ENCODE measurements at places on chromosomes 1 and 21.
A peak's percentile ranks its signal among the peaks of the same experiment; 100 is the strongest.

- peak; percentile 36 for DNase-seq
Measured at GRCh38 chr1:147721716-147722115, 38.7 kb downstream of the GJA5 start.

DNA sequence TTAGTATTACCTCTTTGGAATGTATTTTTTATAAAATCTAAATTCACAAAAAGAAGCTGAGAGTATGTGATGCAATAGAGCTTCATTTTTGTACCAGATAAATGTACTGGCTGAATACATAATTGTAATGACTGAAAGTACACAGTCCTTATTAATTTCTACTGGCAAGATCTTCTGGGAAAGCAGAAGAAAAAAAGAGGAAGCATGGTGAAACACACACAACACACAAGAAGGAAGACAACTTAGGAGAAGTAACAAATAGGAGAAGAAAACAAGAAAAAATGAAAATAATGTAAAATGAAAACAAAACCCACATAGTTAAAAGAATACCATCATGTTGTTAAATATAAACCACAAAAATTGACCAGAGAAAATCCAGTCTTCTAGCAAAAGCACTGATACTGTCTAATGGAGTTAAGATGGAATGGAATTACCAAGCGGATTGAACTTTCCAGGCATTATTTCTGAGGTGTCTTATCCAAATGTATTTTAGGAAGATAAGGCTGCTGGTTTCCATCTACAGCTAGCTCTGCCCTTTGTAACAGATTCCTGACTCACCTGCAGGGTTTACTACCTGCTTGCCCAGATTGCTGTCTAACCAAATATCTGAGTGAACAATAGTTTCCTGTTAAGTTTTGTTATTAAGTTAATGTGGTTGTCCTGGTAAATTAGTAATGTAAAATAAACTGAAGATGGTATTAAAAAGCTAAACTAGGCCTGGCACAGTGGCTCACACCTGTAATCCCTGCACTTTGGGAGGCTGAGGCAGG is 4.5 kb upstream of the COP1 start:
- DNase-seq = no peak

GRCh38 chr1:228837817-228838716 is 102.8 kb downstream of the RHOU start:
- peak; percentile 86 for DNase-seq

DNA sequence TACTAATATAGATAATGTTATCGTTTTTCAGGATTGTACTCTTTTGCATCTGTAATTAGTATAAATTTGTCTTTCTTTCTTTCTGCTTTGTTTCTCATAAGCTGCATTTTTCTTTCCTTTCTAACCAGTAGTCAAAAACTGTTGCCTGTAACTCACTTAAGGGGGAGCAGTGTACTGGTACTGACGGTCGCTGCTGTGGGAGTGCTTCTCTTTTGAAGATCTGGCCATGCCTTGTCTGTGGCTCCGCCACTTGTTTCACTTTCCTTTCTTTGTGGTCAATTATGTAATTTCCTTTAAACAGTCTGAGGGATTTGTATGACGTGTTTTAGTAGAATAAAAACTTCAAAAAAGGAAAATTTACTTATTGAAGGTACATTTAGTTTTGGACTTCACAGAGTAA is 37.0 kb downstream of the MIA3 start:
- no peak for DNase-seq

DNA sequence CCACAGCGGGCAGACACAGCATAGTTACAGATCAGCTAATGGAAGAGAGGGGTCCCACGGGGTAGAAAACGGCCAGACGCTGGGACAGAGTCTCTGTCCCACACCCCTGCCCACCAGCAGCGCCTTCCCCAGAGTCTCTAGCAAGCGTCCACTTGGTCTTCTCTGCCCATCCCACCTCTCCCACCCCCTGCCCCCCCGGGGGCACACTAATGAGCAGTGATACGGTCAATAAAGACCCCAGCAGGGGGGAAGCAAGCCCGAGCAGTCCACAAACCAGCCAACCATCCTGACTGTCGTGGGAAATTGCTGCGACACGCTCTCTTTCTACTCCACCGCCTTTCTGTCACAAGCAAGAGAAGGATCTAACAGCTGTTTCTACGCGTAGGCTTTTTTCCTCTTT is 374.7 kb downstream of the NPHP4 start:
- DNase-seq = no peak

DNA sequence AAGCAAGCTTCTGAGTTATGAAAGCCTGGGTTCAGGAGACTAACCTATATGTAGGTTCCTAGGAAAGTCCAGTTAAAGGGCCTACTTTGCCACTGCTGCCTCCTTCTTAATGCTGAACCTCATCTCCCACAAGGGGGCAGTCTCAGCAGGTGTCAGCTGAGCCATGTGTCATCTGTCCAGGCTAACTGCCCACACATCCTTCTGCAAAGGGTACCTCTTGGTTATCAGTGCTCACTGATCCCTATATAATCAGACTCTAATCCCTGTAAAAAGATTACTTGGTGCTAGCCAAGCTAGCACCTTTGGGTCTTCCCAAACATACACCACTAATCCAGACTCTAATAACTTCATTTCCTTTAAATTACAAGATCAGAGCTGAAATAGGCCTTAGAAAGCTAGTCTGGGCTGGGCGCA is 9.0 kb downstream of the PRDX1 start:
- DNase-seq = peak; percentile 42

- no peak for DNase-seq
Measured at GRCh38 chr1:109111386-109112055, 2.4 kb upstream of the ELAPOR1 start.

- no peak for DNase-seq
Measured at GRCh38 chr1:180131510-180131909, 23.2 kb upstream of the QSOX1 start.

GRCh38 chr1:214107322-214108096 is 119.7 kb downstream of the PROX1 start:
- no peak for DNase-seq

DNA sequence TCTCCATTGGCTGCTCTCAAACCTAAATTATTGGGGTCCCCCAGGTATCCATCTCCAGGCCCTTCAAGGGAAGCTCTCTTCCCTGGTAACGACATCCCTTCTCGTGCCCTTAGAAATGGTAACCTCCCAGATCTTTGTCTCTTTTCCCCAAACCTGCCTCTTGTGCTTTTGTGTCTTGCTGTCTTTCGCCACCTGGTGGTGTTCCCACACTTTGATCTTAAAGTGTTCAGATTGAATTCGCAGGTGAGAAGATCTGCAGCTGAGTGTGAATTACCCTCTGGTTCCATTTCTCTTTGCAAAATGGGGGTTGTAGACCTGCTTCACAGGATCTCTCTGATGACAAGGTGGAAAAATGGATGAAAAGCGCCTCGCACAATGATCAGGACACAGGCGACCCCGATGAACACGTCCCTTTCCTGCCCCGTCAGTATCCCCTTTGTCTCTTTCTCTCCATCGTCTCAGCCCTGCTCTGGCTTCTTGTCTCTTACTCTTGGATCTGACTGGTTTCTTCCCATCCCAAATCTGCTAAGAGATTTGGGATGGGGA is 53.1 kb downstream of the DOP1B start:
- peak; percentile 55 for DNase-seq

DNA sequence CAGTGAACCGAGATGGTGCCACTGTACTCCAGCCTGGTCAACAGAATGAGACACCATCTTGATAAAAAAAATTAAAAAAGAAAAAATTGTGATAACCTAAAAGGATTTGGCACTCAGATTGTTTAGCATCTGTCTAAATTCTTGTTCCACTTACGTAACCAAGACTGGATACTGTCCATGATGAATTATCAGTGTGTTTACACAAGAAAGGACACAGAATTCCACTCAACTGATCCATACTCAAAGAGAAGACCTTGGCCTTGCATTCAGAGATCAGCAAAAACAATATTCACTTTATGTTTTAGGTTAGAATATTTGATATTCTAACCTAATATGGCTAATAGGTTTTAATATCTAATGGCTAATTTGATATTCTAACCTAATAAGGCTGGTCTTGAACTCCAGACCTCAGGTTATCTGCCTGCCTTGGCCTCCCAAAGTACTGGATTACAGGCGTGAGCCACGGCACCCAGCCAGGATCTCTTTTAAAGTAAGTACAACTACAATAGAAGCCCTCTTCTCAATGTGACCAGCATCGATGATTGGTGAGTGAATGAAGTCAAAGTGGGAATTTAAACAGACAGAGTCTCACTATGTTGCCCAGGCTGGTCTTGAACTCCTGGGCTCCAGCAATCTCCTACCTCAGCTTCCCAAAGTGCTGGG is 43.1 kb upstream of the COX20 start:
- no peak for DNase-seq

DNA sequence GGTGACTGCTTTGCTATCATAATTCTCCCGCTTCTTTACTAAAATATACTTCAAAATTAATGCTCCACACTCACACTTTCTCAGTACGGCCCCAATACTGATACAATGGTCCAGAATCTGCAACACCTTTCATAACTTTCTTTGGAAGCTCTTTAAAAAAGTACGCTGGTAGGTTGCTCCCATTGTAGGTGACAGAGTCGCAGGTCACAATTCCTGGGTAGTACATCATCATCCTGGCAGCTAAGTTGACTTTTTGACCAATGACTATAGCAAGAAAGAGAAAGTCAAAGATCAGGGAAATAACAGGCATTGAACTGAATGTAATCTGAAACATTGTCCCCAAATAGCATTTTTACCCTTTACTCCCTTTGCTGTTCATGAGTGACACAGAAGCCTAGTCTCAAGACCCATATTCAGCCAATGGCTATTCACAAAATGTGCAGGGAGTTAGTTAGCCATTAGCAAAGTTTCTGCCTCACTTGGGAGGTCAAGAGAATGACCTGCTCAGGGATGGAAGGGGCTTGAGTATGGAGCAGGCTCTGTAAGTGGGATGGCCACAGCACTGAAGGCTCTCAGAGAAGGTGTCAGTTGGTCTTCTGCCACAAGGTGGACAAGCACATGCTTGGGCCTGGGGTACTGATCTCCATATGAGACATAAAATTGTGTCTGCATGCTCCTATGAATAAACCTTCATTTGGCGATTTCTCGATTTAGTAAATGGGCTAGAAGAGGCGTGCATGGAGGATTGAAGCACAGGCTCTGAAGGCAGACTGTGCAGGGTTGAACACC is 35.4 kb downstream of the ADCY10 start:
- DNase-seq = no peak

GRCh38 chr1:18090636-18091035 is 17.0 kb upstream of the IGSF21 start:
- DNase-seq = no peak

GRCh38 chr1:85351202-85351828 is 74.9 kb upstream of the BCL10 start:
- DNase-seq = no peak

DNA sequence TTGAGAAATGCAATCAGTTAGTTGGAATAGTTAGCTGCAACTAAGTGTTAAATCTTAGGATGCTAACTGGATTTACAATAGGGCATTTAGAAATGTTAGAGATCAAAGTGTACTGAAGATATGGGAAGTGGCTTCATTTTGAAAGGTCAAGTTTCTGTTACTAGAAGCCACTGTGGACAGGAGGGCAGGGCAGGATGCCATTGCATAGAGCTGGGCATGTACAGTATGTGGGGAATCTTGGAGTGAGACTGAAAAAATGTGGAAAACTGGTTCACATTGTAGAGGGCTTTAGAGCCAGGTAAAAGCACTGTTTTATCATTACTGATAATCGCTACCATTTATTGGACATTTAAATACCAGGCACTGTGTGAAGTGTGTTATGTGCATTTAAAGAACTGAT is 31.0 kb downstream of the ARID1A start:
- no peak for DNase-seq

- no peak for DNase-seq
Measured at GRCh38 chr1:195530961-195531360, 1077.3 kb downstream of the KCNT2 start.

- DNase-seq = no peak
Measured at GRCh38 chr1:18955131-18955440, 1.4 kb downstream of the IFFO2 start.

DNA sequence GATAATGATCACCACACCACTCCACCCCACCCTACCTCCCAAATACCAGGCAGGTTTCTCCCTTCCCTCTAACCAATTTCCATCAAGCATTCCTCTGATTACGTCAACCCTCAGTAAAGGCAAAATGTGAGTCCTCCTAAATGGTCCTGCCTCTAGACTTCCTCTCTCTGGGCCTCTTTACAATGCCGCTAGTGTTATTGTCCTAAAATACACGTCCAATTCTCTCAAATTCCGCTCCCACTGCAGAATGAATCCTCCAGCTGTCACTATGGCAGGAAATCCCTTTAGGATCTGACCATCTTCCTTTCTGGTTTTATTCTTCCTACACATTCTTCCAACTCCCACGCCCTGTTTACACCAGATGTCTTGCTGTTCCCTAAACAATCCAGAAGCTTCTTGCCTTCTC is 68.7 kb downstream of the DEGS1 start:
- no peak for DNase-seq

- DNase-seq = peak; percentile 42
Measured at GRCh38 chr1:234533975-234534876, 55.2 kb upstream of the TARBP1 start.

Data from RWPE1 (cell line).